ENCODE measurements at places on chromosomes 16 and 17. TPM values are rescaled to one million over a fixed set of nuclear protein-coding genes. Genes with fewer than 3 reads are reported as not detected.

Gene CD300LG
- not detected for total RNA-seq

- no peak for DNase-seq
Measured at GRCh38 chr17:57533684-57534305, 211.3 kb downstream of the CCDC182 start.

GRCh38 chr17:18932360-18933055 lies 19.5 kb upstream of the SLC5A10 start:
- no peak for DNase-seq

- DNase-seq = peak; percentile 53
Measured at GRCh38 chr16:30748634-30749445, 615 bp downstream of the PHKG2 start.

Gene RGS9
- 6.0 TPM for total RNA-seq

DNA sequence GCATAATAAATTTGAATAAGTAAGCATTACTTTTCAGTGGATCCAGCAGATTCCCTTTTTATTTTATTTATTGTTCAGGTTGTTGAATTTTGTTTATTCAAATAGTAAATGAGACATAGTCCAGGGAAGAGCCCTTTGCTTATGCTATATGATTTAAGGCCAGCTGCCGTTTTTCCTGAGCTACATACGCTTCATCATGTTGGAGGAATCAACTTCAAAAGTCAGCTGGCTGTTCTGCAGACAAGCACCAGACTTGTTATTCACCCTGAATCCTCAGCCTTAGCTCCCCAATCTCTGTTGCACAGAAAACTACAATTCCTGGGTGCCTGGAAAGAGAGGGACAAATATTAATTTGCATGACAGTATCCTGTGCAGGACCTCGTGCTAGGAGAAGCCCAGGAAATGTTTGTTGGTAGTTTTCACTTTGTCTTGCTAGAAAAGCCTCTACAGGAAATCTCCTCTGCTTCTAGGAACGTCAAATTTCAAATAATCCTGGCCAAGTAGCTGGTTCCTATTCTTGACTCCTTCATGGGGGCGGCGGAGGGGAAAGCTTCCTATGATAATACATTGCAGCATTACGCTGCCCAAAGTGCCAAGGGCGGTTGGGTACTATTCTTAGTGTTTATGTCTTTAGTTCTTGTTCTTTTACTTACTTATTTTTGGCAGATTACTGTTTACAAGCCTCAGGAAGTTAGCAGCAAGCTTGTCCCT lies 101.6 kb downstream of the PRKCA start:
- DNase-seq = no peak

DNA sequence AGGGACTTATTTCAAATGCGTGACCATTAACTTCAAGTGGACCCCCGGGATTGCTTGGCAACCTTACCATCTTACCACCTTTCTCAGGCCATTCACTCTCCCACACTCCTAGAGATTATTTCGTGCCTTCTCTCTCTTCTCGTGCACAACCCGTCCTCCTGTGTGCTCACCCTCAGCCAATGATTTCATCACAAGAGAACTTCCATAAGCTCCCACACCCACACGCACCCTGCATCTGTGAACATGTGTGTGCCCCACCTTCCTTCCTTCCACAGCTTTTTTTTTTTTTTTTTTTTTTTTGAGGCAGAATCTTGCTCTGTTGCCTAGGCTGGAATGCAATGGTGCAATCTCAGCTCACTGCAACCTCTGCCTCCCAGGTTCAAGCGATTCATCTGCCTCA lies 27.4 kb upstream of the CDH3 start:
- no peak for DNase-seq

Gene SOX15
- total RNA-seq = not detected
